ENCODE measurements at places on chromosomes 3 and 15. TPM values are rescaled to one million over a fixed set of nuclear protein-coding genes. Genes with fewer than 3 reads are reported as not detected.

The PCOLCE2 gene
- not detected for polyA plus RNA-seq

The EOGT gene
- 31.4 TPM for polyA plus RNA-seq

The RNF123 gene
- polyA plus RNA-seq = 67.2 TPM

The DNAH12 gene
- 0.10 TPM for polyA plus RNA-seq

The LMAN1L gene
- not detected for polyA plus RNA-seq

The PPP1R14D gene
- polyA plus RNA-seq = not detected

DNA sequence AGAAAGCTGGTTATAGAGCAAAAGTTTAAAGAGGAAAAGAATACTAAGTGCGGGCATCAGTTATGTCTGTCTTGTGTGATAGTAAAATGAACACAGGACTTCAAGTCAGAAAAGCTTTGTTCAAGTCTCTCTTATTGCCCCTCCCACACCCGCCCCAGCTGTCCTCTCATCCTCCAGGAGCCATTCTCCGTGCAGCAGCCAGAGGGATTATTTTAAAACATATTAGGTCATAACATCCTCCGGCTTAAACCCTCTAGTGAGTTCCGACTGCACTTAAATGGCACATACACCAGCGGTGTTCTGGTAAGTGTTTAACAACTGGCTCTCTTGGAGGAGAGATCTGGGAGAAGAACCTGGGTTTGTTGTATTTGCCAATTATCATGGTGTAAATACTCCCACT, 104.8 kb upstream of the TNFAIP8L3 start:
- no peak for DNase-seq

DNA sequence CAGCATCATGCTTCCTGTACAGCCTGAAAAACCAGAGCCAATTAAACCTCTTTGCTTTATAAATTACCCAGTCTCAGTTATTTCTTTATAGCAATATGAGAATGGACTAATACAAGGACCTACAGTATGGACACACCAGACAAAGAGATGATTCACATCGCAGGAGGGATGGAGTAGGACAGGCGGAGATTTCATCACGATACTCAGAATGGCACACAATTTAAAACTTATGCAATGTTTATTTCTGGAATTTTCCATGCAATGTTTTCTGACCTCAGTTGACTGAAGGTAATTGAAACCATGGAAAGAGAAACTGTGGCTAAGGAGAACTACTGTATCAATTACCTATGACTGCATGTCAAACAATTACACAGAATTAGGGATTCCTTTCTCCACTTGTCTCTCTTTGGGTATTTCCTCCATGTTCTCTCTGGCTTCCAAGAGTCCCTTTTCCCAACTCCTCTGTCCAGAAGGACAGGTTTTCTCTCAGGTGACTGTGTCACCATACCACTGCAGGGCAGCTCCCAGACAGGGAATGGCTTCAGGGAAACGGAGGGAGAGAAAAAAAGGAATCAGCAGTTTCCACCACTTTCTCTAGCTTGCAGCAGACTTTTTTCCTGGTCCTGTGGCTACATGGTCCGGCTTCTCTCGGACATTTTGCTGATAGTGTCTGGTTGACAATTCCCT, 3.0 kb upstream of the ANO10 start:
- no peak for DNase-seq

DNA sequence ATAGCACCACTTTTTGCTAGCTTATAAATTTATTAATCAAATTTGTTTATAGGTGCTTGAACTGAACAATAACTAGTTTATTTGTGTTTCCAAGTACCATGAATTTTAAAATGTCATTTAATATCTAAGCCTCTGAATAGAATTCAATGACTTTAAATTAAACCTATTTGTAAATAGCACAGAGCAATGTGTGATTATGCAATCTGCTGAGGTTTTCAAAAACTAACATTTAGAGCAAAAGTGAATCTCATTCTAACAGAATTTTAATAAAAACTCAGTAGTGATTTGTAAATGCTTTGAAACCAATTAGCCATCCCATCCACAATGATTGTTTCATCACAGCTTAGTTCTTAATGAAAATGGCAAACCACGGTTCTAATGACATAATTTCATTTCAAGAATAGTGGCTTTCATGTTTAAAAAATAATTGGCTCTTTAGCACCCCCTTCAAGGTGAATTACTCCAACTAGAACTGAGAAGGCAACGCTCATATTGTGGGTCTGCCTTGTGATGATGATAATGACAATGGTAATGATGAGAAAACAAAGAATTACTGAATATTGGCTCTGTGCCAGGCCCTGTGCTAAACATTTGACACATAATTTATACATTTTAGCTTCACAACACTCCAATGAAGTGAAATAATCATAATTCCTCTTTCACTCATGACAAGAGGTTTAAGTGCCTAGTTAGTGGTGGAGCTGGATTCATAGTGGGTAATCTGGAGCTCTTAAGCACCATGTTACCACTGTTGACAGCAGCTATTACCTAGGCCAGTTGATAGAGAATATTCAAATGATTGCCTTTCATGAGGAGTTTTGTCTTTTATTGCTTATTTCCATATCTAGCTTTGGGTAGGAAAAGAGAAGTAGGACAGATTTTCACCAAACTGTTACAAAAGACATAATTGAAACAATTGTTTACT, 145.7 kb downstream of the RBMS3 start:
- DNase-seq = no peak

GRCh38 chr15:66153549-66154415, 99.8 kb downstream of the MEGF11 start:
- no peak for DNase-seq

- DNase-seq = no peak
These were observed 158.4 kb downstream of the KLF13 start for GRCh38 chr15:31484986-31485385.

DNA sequence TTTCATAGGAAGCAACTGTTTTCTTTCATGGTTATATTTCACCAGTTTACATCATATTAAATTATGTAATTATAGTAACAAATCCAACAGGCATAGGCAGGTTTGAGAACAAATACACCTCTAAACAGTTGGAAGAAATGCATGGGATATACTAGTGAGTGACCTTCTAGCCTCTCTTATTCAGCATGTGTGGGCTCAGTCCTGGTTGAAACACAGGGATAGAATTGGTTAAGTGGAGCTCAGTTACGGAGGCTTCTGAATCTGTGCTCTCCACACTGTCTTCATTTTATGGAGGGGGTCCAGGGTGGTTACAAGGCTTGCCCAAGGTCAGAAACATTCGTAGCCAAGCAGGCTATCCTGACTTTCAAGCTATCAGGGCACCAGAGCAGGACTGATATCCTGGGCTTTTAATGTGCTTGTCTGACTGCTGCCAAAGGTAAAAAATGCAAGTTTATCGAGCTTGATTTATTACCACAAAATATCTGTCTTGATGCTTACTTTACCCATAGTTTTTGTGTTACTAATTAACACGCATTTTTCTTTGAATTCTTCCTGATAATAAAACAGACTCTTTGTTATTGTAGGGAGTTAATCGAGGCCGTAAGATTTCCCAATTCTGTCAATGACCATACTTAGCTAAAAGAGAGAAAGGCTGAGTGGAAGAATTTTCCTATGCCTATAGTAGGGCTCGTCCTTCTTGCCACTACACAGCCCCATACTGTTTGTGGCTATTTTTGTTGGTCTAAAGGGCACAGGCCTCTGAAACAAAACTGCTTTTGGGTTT, 89.6 kb downstream of the FILIP1L start:
- no peak for DNase-seq

All from endothelial cell of umbilical vein (primary cell).